SK-N-SH treated with all-trans-retinoic acid at 6 μM for 48 hours (cell line): ENCODE measurements at places on chromosomes 4 and X.

- no peak for ATAC-seq
Measured at GRCh38 chr4:172547724-172548123, 620.9 kb upstream of the GALNT7 start.

GRCh38 chr4:65014078-65014477 is 604.8 kb upstream of the TECRL start:
- ATAC-seq, result no peak

- no peak for ATAC-seq
Measured at GRCh38 chr4:74266081-74266480, 42.2 kb upstream of the EPGN start.

DNA sequence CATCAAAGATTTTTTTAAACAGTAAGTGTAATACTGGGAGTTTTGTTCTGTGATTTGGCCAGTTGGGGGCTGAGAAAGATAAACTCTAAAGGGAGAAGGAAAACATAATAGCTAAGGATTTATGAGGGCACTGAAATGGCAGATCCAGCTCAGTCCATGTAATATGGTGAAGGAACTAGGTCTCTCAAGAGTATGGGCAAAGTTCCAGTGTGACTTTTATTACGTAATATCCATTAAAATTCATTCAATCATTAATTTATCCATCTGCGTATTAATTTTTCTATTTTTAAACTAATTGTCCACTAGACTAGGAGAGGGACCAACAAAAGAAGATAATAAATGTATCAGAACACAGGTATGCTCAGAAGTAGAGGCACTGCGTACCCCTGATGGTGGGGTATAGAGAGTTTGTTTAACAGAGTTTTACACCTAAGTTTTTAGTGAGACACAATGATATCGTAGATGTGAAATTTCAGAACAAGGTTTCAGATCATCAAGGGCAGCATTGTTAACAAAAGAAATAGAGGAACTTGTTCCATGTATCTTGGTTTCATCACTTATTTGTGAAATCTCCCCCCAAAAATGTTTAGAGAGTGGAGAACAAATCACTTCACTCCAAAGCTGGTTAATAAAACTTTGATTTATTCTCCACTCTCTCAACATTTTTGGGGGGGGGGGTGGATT is 351.1 kb downstream of the GRXCR1 start:
- no peak for ATAC-seq

- ATAC-seq, result no peak
Measured at GRCh38 chr4:135670548-135670947, 1469.0 kb upstream of the PABPC4L start.

- no peak for ATAC-seq
Measured at GRCh38 chr4:23728393-23728792, 161.5 kb downstream of the PPARGC1A start.

- peak; percentile 72 for ATAC-seq
Measured at GRCh38 chrX:129523079-129523911, at the start of gene SMARCA1. Gene SMARCA1, minus strand, starts transcription at chrX:129523490. Its CDS starts 120 bp downstream, at chrX:129523370.

DNA sequence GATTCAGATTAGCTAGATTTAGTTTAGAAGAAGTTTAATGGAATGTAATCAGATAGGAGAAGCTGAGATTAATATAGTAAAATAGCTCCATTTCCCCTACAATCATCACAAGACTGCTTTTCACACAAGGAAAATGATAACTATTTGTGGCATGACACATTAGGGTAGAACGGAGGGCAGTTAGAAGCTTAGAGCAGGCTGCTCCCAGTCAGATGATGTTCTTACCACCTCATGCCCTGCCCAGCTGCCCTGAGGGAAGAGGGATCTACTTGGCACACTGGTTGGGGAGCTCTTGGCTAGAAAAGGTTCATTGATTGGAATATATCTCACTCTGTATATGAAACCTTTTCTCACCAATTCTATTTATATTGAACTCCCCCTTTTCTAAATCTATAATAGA is 180.7 kb upstream of the IL15 start:
- ATAC-seq, result no peak

GRCh38 chrX:119636419-119636818 is 30.2 kb upstream of the NKRF start:
- no peak for ATAC-seq

- ATAC-seq, result no peak
Measured at GRCh38 chrX:72340626-72341025, 34.9 kb upstream of the CITED1 start.
